8988T (cell line): ENCODE measurements at places on chromosomes 3 and 15.

- DNase-seq = no peak
Observed at GRCh38 chr15:96703794-96704550, 373.5 kb downstream of the NR2F2 start.

GRCh38 chr15:101122266-101122665, 129.6 kb downstream of the CHSY1 start:
- DNase-seq = no peak

GRCh38 chr3:181230258-181230657, 240.7 kb upstream of the DNAJC19 start:
- no peak for DNase-seq

DNA sequence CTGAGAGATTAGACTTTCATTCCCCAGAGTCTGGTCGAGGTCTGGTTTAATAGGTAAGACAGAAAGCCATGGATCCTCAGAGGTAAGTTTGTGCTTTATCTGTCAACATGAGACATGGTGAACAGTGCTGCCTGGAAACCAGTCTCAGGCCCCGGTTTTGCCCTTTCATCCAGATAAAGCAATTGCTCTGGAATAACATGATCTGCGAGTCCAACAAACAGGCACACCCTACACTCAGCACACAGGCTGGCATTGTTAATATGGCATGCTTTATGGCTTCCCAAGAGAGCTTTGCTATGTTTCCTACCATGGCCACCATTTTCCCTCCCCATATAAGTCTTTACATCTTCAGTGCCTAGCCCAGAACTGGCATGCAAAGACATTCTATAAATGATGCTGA, 30.1 kb upstream of the MNS1 start:
- no peak for DNase-seq

DNA sequence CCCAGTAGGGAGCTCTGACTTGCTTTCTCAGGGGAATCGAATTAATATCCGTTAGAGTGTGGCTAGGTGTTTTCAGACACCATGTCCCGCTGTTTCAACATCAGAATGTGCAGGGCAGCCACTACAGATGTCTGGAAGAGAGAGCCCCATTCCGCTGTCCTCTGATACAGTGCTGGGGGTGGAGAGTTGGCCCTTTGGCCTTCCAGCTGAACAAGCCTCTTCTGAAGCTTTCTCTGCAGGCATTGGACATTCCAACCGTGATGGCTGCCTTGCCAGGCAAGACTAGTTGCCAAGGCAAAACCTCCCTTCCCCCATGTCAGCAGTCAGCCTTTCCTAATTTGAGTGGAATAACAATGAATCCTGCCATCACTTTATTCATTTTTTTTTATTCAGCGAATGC, 1.5 kb downstream of the FAH start:
- DNase-seq = no peak

DNA sequence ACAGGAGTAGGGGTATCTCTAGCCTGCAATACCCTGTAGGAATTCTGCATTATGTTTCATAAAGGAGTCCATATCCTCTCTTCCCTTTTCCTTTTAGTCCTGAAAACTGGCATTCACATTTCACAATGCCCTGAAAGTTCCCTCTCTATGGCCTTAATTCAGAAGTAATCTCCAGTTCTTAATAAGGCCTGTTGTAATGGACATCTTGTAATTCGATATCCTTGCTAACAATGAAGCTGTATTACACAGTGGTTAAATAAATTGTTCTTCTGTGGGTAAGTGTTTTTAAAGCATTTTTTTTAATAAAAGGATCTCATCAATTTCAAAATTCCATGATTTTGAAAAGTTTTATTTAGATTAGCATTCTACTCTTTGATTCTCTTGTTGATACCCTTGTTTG, 34.3 kb upstream of the NEO1 start:
- DNase-seq = no peak

DNA sequence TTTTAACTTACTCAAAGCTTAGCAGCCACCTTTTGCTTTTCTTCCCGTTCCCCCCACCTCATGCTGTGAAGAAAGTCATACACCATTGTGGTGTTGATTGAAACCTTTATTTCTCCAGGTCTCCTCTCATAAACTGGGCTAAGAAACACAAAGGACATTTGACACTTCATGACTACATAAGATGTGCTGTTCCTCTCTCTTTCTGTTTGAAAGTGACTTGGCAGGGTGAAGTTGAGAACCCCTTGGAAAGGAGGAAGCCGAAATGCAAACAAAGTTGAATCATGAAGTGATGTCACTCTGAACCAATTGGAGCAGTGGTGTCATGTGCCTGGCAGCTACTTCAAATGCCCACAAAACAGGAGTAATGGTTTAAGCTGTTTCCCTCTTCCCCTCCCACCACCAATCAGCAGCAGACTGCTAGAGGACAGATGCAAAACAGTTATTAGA, 174.7 kb downstream of the IGF1R start:
- DNase-seq = no peak

DNA sequence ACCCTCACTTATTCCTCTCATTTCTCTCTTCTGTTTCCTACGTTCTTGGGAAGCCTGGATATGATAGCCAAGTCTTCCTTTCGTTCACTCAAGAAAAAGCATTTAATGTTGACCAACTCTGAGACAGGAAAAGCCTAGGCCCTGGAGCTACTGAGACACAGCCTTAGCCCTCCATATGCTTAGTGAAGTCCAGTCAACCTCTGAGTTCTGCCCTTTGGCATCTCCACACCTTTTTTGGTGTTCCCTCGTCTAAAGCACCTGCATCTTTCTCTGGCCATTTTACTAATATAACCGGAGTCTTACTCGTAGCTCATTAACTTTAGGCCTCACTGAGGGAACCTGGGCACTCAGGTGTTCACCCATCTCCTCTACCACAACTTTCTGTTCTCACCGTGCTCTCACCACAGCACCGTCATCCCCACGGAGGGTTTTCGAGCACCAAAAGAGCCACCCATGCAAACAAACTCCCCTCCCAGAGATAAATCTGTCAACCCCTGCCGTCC, 632 bp downstream of the MTHFS start:
- no peak for DNase-seq

DNA sequence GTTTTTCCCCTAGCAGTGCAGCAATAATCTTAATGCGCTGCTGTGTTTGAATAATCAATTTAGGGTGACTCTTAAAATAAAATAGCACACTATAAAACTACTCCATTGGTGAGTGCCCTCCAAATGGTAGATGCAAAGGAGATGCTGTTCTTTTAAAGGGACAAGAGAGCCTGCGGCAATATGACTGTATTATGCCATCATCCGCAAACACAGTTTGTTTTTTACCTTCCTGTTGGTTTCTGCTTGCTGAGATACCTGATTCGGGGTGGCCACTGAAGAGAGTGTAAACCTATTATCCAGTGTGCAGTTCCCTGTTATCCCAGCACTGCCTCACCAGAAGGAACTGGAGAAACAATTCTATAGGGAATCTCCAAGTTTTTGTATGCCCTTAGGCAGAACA, 523.1 kb upstream of the TGFBR2 start:
- no peak for DNase-seq

DNA sequence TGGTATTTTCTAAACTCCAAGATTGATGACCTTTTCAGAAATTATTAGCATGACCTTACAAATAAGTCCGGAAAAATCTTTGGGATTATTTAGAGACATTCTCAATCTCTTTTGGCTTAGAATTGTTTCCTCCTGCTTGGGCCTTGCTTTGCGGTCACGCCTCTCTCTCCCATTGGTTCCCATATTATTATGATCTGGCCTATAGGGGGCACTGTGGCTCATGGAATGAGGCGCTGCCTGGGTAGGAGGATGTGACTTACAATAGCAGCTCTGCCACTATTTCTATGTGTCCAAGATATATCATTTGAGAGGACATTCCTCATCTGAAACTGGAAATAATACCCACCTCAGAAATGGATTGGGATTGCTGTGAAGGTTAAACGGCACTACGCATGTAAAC, 464.9 kb downstream of the MFSD1 start:
- DNase-seq = peak; percentile 9

DNA sequence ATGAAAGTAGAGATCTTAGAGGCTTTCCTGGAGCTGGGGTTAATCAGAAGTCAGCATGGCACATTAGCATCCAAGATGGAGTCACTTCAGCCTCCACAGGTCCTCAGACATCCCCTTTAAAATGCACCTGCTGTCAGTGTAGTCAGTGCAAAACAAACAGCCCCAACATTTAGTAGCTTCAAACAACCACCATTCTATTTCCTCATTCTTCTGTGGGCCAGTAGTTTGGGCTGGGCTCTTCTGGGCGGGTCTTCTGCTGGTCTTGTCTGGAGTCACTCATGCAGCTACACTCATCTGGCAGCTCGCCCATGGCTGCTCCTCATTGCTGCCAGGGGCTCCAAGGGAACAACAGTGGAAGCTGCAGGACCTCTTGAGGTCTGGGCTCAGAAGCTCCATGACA, 99.9 kb downstream of the TLE3 start:
- no peak for DNase-seq

- DNase-seq = peak; percentile 38
Observed at GRCh38 chr15:52227456-52227855, 36.3 kb upstream of the GNB5 start.

DNA sequence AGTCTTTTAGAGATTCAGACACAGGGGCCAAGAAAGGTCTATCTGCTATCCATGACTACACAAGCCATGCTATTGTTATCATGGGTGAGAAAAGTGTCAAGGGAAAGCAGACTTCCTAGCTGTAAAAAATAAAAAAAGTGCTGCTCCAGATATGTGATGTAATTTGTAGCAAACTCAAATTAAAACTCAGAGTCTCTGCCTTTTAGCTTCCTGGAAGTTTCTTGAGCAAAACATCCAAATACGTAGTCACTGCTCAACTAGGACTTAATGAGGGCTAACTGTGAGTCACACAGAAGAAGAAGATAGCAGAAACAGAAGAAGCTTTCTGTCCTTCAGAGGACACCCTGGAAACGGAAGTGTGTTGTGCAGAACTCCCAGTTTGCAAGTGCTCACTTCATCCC, 393.4 kb upstream of the NR2F2 start:
- DNase-seq = no peak

- no peak for DNase-seq
Observed at GRCh38 chr3:1179146-1179545, 86.3 kb downstream of the CNTN6 start.

DNA sequence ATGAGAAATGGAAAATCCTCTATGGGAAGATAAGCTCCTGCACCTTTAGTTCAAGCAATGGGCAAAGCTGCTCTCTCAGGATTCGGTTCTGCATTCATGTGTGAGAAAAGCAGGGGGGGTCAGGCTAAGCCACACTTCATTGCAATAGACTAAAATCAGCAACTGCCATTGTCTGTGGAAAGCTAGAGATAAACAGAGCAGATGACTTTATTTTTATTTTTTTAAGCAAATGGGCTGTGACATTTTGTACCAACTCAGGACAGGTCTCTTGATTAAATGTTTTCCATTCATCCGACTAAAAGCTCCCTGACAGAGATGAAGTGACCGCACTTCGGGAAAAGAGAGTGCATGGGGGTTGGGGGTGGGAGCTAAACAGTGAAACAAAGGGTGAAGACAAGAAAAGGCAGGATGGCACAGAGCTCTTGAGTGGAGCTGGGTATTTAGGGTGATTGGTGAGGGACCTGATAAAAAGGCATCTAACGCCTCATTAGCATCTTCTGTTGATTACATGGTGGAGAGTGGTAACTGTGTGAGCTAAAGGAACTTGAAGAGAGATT, 987.4 kb downstream of the TUSC7 start:
- no peak for DNase-seq
